ENCODE measurements at places on chromosomes 13 and 19.

DNA sequence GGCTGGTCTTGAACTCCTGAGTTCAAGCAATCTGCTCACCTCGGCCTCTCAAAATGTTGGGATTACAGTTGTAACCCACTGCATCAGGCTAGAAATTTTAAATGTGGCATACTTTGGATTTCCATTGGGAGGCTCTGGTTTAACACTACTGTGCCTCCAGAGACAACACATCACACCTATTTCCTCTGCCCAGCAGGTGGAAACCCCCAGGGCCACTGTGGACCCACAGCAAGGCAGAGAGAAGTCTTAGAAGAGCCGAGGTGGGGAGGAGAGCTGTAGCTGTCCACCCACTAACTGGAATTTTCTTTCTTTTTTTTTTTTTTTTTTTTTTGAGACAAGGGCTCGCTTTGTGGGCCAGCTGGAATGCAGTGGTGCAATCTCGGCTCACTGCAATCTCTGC, 39.4 kb downstream of the IER2 start:
- DNase-seq: no peak

DNA sequence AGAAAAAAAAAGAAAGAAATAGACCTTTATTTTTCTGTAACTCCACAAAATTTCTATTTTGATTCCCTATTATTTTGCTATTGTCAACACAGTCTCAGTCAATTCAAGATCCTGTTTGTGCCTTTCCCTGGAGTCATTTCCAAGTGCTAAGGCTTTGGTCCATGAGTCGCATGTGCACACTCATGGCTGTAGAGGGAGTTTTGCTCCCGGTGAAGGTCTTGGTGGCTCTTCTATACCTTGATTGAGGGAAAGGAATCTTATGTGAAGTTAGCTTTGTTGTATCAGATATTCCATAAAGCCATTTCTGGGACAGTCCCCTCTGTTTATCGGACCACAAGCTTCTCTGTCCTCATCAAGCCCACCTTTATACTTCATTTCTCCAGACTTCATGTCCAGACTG, 58.7 kb upstream of the ALOX5AP start:
- DNase-seq: peak; percentile 65

DNA sequence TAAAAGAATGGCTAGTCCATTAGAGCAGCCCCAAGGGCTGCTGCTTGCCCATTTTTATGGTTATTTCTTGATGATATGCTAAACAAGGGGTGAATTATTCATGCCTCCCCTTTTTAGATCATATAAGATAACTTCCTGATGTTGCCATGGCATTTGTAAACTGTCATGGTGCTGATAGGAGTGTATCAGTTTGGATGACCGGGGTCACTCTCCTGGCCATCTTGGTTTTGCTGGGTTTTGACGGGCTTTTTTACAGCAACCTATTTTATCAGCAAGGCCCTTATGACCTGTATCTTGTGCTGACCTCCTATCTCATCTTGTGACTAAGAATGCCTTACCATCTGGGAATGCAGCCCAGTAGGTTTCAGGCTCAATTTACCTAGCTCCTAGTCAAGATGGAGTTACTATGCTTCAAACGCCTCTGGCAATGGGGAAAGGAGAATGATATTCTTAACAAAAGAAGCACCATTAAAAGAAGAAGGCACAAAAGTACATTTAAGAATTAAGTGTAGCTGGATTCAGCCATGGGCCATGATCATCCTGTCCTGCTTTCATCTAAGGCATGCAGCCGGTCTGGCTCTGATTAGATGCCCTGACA, 1156.0 kb downstream of the PCDH9 start:
- no peak for DNase-seq

DNA sequence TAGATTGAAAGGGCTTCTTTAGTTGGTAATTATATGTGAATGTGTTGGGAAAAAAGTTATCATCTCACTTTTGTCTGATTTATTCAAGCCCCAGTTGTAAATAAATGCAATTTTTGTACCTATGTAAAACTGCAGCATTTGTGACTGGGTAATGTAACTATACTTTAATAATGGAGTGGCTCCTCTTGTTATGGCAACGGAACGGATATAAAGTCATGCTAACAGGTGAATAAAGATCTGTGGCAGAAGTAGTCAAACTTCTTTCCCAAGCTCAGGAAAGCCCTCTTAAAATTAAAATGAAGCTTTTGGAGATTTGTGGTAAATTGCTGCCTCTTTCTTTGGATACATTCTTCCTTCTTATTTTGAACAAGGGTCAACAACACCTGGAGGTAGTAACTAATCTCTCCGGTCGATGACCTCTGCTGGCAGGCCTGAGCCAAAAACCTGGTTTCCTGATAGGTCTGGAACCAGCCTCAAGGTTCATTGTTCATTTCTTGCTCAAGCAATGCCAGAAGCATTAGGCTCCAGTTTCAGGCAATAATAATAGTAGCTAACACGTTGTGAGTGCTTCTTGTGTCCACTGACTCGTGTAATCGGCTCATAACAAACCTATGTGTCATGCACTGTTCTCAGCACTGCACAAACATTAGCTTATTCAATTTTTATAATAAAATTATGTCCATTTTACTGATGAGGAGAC, 313.4 kb upstream of the DACH1 start:
- no peak for DNase-seq

GRCh38 chr13:49082653-49083536, 107.2 kb downstream of the FNDC3A start:
- DNase-seq: no peak

DNA sequence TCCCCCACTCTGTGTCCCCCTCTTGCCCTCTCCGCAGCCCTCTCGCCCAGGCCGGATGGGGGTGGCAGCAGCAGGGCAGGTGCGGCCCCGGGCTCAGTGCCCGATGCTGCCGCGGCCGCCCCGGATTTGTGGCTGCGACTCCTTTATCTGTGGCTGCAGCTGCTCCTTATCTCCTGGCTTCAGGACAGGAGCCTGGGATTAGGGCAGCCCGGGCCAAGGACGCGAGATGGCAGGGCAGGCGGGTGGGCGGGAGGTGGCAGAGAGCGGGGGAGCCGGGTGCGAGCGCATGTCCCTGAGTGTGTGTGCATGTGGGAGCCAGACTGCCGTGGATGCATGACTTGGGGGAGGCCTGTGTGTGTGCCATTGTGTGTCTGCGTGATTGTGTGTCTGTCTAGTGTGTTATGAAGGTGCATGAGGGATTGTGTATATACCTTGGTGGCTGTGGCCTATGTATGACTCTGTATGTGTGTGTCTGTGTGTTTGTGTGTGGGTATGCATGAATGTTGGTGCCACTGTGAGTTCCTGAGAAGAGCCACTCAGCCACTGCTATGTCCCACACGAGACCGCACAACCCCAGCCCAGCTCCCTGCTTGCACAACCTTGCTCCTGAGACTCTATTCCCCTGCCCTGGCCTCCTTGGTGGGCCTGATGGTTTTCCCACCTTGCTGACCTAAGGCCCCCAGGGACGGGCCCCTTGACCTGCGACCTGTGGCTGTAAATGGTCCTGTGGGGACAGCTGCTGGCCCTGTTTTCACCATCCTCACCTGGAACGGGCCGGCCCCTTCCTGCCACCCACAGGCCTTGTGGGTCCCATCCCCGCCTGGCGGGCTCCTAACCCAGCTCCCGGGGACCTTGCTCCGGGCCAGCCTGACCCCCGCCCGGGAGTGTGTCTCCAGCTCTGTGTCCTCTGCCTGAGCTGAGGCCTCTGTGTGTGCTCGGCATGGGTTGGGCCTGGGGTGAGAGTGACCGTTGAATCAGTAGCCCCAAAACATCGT, 5.3 kb upstream of the NRTN start:
- no peak for DNase-seq

- no peak for DNase-seq
Measured at GRCh38 chr13:25683056-25683455, 311.3 kb downstream of the ATP8A2 start.

GRCh38 chr19:50932018-50932689, 20.7 kb downstream of the KLK5 start:
- DNase-seq: no peak

DNA sequence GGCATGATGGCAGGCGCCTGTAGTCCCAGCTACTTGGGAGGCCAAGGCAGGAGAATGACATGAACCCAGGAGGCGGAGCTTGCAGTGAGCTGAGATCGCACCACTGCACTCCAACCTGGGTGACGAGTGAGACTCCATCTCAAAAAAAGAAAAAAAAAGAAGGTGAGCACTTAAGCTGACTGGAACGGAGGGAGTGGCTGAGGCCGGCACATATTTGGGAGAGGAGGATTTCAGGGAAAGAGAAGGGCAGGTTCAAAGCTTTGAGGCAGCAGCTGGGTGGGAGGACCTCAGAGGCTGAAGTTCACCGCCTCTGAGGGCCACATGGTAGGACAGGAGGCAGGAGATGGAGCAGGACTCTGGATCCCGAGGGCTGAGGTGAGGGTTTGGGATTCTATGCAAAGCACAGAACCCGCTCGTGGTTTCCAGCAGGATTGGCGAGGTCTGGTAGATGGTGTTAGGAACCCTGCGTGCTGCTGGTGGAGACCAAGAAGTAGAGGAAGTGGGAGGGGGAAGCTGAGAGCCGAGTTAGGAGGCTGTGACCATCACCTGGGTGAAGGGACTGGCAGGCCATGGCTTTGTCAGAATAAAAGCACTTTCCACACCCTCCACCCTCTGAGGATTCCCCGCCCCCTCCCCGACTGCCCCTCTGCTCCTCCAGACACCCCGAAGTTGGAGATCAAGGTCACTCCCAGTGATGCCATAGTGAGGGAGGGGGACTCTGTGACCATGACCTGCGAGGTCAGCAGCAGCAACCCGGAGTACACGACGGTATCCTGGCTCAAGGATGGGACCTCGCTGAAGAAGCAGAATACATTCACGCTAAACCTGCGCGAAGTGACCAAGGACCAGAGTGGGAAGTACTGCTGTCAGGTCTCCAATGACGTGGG, 8.4 kb downstream of the CD22 start:
- DNase-seq: no peak

- no peak for DNase-seq
Measured at GRCh38 chr19:18290302-18291018, 9.0 kb upstream of the JUND start.

Data from lung microvascular endothelial cell (primary cell).